ENCODE measurements at places on chromosomes 11 and 22.

DNA sequence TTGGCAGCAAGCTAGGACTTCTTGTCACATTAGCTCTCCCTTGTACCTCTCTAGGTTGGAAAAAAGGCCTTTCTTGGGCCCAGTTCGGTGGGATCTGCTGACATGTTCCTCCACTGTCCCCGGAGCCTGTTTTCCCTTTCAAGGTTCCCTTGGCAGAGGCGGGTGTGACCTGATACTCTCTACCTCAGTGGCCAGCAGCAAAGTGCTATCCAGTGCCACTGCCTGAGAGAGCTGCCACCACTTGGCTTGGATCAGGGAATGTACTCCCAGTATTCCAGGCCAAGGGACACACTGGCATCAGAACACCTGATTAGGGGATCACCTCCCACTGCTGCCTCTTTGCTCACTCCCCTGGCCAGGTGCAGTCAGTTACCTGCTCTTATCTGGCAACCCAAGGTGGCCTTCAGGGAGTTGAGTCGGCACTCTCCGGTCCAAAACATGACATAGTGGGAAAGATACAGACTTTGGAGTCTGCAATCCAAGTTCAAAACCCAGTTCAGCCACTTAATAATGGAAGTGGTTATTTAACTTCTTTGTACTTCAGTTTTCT is 17.8 kb upstream of the NAV2 start:
- DNase-seq, result no peak

- peak; percentile 5 for DNase-seq
Observed at GRCh38 chr11:5380740-5381342, 2.8 kb upstream of the OR51M1 start.

DNA sequence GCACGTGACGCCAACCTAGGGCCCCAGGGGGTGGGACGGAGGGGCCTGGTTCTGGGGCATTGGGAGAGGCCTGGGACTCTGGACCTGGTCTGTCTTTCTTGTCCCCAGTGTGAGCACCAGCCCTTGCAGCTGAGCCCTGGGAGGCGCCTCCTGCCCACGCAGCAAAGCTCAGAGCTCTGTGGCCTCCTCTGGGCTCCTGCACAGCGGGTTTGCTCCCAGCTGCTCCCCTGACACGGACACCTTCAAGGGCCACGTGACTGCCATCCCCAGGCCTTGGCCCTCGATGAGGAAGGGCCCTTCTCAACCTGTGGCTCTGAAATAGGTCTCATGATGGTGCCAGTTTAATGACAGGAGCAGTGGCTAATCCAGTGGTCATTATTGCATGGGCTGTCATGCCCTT is 31.5 kb upstream of the CCDC188 start:
- DNase-seq, result no peak

DNA sequence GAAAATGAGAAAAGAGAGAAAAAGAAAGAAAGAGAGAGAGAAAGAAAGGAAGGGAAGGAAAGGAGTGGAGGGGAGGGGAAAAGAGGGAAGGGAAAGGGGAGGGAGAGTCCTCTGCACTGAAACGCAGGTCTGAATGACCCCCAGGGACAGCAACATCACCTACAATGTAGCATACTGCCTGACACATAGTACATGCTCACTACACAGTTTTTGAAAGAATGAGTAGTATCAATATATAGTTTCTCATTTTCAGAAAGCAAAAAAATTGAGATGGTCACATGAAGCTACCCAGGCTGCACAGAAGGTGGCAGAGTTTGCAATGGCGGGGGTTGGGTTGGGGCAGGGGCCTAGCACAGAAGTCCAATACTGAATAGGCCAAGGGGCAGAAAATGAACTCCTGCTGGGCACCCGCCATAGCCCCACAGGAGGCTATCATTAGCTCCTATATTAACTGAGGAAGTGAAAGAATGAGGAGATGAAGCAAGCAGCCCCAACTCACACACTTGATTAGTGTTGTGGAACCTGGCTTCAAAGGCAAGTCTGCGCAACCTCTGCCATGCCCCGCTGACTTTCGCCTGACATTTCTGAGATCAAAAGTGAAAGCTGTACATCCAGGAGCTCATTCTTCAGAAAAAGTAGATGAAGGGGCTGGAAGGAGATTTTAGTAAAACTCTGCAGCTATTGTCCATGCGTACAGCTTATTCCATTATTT is 241.2 kb upstream of the SYN3 start:
- DNase-seq, result no peak

GRCh38 chr11:69075421-69076128 is 26.8 kb downstream of the TPCN2 start:
- DNase-seq, result no peak

GRCh38 chr11:99693941-99694492 is 673.3 kb downstream of the CNTN5 start:
- DNase-seq, result no peak

- DNase-seq, result no peak
Observed at GRCh38 chr22:37631448-37632173, 7.9 kb upstream of the SH3BP1 start.

- no peak for DNase-seq
Observed at GRCh38 chr11:19577976-19578619, 134.5 kb upstream of the NAV2 start.

DNA sequence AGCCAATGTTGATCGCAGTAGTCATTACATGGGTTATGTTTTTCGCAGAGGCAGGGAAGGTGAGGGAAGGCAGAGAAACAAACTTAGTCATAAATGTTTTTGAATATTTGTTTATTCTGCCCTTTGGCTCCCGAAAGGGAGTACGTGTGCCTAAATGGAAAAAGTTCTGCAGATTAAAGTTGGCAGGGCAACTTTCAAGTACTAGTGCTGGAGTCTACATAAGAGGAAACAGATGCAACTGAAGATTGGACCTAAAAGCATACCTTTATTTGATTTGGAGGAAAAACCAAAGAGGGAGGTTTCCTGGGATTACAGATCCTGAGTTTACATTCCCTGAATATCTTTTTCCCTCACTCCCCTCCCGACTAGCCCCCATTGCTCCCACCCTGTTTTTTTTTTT is 5.7 kb downstream of the HSD17B12 start:
- DNase-seq, result no peak

GRCh38 chr11:81787584-81788049 is 946.0 kb downstream of the FAM181B start:
- no peak for DNase-seq

- no peak for DNase-seq
Observed at GRCh38 chr11:13777341-13777985, 109.0 kb downstream of the FAR1 start.

DNA sequence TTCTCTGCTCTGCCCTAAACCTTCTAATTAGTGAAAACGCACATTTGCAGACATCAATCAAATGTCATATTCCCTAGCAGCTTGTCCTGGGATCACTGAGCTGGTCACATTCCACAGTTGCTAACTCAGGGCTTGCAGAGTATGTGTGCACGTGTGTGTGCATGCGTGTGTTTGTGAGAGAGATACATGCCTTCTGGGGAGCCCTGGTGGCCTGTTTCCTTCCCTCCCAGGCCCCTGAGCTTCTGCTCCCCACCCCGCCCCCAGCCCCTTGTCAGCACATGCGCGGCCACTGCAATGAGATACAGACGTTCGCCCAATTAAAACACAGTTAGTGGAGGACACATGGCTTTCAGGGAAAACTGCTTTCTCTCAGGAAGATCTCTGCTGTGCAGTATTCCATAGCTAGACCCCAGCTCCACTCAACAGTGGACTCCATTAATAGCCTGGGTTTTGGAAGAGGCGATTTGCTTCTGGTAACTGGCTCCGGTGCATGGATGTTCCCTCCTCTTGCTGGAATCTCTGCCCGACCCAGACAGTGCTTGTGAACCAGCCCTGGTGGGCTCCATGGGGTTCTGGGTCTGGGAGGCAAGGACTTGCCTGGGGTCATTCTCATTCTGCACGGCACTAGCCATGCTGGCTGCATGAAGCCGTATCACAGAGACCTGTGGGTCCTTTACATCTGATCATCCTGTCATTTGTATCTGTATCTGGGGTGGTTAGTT is 17.7 kb downstream of the LRP5 start:
- no peak for DNase-seq

GRCh38 chr22:40728731-40729189 is 49.5 kb downstream of the MCHR1 start:
- DNase-seq, result no peak

DNA sequence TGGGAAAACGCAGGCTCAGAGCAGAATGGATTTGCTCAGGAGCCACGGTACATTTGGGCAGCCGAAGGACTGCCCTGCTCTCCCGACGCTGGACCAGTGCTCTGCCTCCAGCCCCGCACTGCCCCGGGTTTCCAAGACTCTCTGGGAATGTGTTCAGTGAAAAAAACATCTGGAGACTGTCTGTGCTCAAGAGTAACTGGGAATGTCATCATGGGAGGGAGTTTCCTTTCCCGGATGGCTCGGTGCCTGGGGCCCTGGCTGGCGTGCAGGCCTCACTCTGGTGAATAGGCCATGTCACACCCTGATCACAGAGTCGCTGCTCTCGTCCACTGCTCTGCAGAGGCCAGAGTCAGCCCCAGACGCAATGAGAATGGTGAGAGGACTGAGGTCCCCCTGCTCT is 9.8 kb upstream of the APOL6 start:
- no peak for DNase-seq

- DNase-seq, result no peak
Observed at GRCh38 chr22:39847477-39847876, 46.1 kb downstream of the ENTHD1 start.

- DNase-seq, result peak; percentile 56
Observed at GRCh38 chr11:130124096-130124495, 35.5 kb upstream of the ST14 start.

DNA sequence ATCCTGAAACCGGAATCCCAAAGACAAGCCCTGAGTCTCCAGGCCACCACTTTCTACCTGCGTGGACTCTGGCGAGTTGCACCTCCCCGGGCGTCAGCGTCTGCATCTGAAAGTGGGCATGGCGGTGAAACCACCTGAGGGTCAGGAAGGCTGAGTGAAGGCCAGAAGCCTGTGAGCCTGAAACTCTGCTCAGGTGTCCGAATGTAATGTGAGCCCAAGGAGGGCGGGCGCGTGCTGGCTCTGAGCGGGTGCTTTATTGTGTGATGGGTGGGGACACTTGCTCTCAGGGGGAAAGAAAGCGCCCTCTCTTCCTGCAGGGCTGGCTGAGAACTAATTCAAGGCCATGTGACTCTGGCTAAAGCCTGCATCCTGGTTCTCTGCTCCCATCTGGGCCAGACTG is 135.6 kb downstream of the ST3GAL4 start:
- no peak for DNase-seq

- DNase-seq, result no peak
Observed at GRCh38 chr11:72478669-72479068, 44.3 kb upstream of the CLPB start.

DNA sequence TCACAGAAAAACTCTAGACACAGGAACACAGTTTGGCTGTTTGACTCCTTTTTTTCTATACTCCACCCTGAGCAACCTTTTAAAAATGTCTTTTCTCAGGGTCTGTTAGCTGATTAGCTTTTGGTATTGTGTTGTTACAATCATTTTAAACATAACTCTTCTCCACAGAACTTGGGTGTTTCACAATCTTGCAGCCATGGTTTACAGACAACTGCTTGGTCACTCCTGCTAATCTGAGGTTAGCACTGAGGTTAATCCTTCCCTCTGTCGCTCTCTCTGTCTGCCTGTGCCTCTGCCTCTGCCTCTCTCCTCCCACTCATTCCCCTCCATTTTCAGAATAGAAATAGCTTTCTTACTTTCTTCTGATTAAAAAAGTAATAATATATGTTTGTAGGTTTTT is 62.4 kb upstream of the ZBED5 start:
- peak; percentile 30 for DNase-seq

GRCh38 chr11:19595499-19595839 is 117.2 kb upstream of the NAV2 start:
- no peak for DNase-seq

- DNase-seq, result no peak
Observed at GRCh38 chr11:86184728-86185380, 59.7 kb upstream of the EED start.

DNA sequence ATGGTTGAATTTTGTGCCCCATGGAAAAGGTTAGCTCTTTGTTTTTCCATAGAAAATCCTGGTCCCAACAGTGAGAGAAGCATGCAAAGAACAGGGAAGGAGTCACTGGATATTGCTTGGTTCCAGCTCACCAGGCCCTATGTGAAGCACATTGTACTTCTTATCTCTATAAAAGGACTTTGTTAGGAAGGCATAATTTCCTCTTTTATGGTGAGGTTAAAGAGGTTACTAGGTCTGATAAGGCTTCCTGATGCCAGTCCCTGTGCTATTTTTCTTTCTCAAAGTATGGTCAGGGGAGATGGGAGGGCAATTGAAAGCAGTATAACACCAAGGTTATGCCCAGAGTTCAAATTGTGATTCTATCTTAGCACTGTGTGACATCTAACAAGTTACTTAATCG is 162.6 kb downstream of the KIF18A start:
- no peak for DNase-seq

DNA sequence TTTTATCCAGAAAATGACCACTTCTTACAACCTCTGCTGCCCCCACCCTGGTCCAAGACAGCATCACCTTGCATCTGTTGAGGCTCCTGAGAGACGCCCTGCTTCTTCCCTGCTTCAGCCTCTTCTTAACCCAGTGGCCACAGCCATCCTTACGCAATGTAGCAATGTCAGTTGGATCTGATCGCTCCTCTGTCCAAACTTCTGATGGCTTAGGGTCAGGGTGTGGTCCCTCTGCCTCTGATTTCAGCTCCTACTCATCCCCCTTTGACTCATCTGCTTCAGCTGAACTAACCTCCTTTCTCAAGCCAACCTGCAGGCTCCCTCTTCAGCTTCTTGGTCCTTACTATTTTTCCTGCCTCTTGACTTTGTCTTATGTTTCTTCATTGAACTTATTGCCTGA is 280.8 kb downstream of the KIRREL3 start:
- DNase-seq, result no peak

DNA sequence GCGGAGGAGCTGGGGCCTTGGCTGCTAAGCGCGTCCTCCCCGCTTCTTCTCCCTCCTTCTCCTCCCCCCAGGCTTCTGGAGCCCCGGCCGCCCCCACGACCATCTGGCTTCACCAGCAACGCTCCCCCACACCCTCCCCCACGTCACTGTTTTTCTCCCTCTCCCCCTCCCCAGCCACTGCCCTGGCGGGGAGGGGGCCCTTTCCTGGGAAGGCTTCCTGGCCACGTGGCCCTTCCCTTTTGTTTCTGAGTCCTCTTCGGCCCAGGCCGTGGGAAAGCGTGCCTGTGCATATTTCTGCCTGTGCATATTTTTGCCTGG is 27.7 kb downstream of the RTN4R start:
- DNase-seq, result no peak

DNA sequence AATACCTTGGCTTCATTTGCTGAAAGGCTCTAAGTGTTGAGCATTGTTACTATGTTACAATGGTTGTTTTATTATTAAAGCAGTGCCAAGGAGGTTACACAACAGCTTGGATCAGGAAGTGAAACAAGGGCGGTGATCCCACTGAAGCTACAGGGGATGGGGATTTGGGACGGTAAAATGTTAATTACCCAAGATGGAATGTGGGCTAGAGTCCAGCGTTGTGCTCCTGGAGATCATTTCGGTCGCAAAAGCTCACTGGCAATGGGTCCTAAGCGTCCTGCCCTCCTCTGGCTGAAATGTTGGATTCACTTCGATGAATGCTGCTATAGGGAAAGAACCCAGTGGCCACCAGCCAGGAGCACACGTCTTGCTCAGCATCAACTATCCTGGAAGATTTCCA is 48.3 kb downstream of the FAM83F start:
- DNase-seq, result no peak

- DNase-seq, result no peak
Observed at GRCh38 chr11:112932593-112932992, 28.6 kb upstream of the NCAM1 start.
